ENCODE measurements at places on chromosomes 1 and 21.

DNA sequence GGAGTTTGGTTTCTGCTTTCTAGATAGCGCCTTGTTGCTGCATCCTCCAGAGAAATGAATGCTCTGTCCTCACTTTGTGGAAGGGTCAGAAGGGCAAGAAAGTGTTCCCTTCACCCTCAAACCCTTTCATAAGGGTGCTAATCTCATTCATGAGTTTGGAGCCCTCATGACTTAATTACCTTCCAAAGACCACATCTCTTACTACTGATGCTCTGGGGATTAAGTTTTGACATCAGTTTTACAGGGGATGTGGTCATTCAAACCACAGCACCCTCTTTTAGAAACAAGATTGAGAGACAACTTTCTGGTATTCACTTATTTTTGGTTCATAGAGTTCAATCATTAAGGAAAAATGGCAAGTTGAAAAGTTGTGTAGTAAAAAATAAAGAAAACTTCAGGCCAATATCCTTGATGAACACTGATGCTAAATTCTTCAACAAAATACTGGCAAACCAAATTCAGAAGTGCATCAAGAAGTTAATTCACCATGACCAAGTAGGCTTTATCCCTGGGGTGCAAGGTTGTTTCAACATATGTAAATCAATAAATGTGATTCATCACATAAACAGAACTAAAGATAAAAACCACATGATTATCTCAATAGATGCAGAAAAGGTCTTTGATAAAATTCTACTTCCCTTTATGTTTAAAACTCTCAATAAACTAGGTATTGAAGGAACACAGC lies 442.1 kb downstream of the PTBP2 start:
- DNase-seq, result no peak

GRCh38 chr21:42245331-42246193 lies 26.6 kb downstream of the ABCG1 start:
- no peak for DNase-seq

- DNase-seq, result no peak
Measured at GRCh38 chr1:115252585-115252984, 85.5 kb downstream of the NGF start.

DNA sequence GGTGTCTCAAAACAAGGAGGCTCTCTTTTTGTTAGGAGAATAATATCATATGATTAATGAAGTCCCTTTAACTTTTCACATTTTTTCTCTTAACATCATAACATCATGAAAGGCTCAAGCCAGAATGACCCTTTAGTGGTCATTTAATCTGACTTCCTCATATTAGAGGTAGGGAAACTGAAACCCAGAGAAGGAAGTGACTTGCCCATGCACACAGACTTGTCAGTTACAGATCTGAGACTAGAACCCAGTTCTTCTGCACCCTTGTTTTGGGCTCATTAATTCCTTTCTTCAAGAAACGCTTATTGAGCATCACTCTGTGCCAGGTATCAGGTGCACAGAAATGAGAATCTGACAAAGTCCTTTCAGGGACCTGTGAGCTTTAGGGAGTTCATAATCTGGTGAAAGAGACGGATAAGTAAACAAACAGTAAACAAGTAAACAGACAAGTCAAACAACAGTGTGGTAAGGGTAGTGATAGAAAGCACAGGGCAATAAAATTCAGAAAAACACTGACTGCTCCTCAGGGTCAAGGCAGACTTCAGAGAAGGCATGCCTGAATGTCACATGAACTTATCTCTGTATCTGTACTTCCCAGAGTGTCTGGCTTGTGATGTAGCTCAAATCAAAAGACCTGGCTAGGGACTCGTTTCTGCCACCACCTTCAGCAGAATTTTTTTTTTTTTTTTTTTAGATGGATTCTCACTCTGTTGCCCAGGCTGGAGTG lies 38.3 kb upstream of the OSBPL9 start:
- no peak for DNase-seq

DNA sequence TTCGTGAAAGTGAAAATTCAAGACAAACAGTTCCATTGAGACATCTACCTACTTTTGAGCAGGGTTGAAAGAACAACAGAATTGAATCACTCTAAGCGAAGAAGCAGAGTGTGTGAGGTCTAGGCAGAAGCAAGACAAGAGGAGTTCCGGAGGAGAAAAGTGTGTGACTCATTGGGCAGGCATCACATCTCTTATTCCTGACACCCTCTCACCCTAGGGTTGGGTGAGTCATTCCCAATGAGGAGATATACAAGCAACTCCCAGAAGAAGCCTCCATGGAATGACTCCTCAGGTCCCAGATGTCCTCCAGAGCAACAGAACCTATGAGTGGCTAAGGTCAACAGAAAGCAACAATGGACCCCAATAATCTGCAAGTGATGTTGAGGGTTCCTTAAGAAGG lies 138.1 kb downstream of the TPR start:
- DNase-seq, result peak; percentile 79

DNA sequence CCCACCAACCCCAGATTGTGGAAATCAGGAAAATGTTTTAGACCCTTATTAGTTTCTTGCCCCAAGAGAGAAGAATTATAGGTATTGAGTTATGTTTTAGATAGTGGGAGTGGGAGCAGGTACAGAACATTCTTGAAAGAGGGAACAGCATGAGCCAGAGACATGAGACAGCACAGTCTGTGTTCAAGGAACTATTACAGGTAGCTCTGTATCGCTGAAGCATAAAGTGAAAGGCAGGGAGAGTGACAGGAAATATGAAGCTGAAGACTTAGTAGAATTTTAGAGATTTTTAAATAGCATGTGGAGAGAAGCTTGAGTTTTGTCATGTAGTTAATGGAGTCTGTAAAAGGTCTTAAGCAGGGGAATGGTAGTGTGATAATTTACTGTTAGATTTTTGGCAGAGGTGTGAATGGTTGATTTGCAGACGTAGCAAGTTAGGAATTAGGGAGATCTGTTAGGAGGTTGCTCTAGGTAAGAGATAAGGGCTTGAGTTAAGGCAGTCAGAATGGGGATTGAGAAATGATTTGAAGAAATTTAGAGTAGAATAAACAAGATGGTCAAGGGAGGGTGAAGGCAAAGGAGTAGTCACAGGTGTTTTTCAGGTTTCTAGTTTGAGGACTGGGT lies 11.6 kb downstream of the SUCO start:
- no peak for DNase-seq

GRCh38 chr21:35399002-35399530 lies 350.0 kb upstream of the RUNX1 start:
- no peak for DNase-seq

GRCh38 chr1:104082221-104082620 lies 332.5 kb downstream of the AMY1C start:
- no peak for DNase-seq

- DNase-seq, result peak; percentile 24
Measured at GRCh38 chr1:84540759-84541158, 33.5 kb downstream of the CTBS start.

DNA sequence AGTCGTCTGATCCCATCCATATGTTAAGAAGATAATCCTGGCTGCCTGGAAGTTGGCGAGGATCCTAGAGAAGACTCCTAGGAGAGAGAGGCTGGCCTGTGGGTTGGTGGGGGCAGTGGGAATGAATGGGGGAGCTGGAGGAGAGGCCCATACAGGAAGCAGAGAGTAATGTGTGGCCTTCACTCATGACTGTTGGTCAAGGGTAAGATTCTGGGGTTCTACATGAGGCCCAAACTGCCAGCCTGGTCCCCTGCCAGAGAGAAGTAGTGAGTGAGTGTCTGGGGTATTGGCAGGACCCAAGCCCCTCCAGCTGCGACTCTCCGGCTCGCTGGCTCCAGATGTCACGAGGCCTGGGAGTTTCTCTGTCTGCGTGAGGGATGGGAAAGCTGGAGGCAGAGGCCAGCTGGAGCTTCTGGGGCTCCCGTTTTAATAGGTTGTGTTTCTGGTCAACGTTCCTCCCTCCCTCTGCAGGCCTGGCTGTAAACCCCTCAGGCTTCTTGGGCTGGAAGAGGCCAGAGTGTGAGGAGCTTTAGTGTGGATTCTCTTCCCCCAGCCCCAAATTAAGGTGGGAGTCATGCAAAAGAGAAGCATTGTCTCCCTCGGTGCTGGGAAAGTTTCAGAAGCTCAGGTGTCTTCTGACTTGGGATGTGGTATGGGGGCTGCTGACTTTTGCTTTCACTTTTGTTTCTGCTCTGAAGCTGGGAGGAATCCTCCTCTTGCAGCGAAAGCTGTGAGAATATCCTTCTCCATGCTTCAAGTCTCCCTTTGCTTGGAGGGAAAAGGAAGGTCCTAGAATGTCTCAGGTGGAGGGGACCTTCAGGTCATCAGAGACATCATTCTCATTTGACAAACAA lies 2.6 kb downstream of the TMEM51 start:
- DNase-seq, result no peak

GRCh38 chr21:27776925-27777553 lies 810.2 kb upstream of the ADAMTS5 start:
- DNase-seq, result no peak

DNA sequence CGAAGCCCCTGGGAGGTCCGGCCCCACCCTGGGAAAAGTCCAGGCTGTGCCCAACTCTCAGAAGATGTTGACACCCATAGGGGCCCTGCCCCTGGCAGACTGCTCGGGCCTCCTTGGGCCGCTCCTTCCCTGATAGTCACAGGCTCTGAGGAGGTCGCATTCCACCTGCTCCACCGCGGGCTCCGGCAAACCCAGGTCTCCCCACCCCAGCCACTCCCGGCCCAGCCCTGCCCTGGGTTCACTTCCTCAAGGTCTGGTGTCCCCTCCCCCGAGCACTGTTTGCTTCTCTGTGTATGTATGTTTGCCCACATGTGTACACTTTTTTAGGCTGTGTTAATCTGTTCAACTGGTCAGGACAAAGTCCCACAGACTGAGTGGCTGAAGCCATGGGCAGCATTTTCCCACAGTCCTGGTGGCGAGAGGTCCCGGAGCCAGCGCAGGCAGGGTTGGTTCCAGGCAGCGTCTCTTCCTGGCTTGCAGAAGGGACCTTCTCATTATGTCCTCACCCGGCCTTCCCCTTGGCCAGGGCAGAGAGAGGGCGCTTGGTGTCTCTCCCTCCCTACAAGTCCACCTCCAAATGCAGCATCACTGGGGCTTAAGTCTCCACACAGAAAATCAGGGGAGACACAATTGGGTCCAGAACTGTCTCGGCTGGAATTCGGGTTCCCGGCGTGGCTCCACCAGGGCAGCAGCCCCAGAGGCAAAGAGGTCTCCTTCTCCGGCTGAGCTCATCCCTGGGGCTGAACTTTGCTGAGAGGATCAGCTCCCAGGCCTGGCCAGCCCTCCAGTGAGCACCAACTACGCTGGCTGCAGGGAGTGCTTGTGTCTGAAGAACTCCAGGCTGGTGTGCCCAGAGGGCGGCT lies 10.5 kb upstream of the PRXL2B start:
- no peak for DNase-seq

GRCh38 chr21:23522751-23523150 lies 2084.5 kb downstream of the MRPL39 start:
- DNase-seq, result no peak

DNA sequence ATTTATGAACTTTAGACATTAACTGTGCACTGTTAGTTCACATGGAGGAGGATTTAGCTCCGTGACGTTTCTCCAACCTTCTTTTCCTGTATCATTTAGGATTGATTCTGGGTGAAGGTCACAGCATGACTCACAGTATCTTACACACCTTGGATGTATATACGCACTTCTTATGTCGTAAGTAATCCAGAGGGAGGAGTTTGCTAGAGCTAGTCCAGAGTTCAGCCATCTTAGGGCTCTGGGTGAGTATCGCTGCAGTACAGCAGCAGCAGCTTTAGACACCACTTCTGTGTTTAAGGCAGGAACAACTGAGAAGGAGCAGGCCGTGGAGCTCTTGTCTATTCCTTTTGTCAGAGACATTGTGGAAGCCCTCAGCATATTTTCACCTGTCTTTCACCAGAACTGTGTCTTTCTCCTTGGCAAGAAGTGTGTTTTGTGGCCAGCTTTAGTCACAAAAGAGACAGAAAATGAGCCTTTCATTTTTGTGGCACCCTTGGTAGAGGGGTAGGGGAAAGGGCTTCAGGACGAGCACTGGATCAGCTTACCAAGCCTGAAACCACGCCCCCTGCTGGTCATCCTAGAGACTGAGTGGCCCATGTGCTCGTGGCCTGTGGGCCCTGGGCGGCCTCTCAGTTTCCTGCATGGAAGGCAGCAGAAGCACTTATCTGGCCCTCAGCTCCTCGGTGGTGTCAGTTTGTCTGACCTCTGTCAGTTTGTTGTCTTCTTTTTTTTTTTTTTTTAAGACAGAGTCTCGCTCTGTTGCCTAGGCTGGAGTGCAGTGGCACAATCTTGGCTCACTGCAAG lies 64.0 kb downstream of the ADARB1 start:
- peak; percentile 22 for DNase-seq

GRCh38 chr1:198761859-198762616 lies 123.2 kb downstream of the PTPRC start:
- no peak for DNase-seq

DNA sequence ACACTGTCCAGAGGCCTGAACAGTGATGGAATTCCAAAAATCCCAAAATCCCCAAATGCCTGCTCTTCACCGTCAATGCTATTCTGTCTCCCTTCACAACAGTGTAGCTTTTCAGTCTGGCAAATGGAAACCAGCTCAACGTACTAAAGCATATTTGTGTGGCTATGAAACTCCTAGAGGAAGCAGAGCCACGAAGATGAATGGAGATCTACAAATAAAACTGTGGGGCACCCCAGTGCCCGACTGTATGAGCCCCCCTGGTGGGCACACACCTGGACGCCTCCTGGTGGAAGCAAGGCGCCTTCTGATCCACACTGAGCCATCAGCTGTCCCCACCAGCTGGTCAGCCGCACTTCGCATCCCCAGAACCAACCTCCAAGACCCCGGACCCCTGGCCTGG lies 129.1 kb upstream of the SOD1 start:
- no peak for DNase-seq

GRCh38 chr1:90127288-90127953 lies 132.5 kb downstream of the ZNF326 start:
- no peak for DNase-seq

GRCh38 chr1:110064576-110065337 lies 5.7 kb downstream of the ALX3 start:
- DNase-seq, result no peak

DNA sequence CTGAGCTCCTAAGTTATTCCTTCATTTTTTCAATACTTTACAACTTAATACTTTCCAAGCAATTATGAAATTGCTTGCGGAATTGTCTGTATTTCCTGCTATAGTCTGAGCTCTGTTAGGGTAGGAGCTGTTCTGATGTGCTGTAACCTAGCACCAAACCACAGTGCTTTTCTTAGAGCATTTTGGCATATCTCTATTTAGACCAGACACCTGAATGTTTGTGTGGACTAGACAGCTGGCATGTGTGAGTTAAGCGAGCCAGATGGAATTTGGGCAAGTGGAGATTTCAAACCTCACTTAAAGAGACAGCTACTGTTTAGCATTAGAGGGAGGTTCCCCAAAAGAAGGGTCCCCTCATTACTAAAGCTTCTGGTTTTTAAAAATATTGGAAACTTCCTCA lies 106.1 kb downstream of the RWDD3 start:
- no peak for DNase-seq
